ENCODE measurements at places on chromosomes 13 and 19. TPM values are rescaled to one million over a fixed set of nuclear protein-coding genes. Genes with fewer than 3 reads are reported as not detected.

The URAD gene
- not detected for total RNA-seq

The ZNF99 gene
- not detected for total RNA-seq

The FCER2 gene
- total RNA-seq, result 0.90 TPM

The CEACAM4 gene
- total RNA-seq, result 1.0 TPM

The BST2 gene
- total RNA-seq, result 43.9 TPM

The PTGIR gene
- 1.2 TPM for total RNA-seq

The ADGRE2 gene
- total RNA-seq, result 5.4 TPM

The ZNF773 gene
- total RNA-seq, result 25.6 TPM

The MUC16 gene
- total RNA-seq, result not detected

- no peaks in the 10 kb centered on the region for H3K4me1 ChIP-seq
- no peaks in the 10 kb centered on the region for H3K36me3 ChIP-seq
- H3K27me3 ChIP-seq, result no peaks in the 10 kb centered on the region
- no peak overlapping the region for H3K4me3 ChIP-seq
- no peak for DNase-seq
- H3K27ac ChIP-seq, result no peak overlapping the region
These were observed 32.5 kb upstream of the STARD13 start for GRCh38 chr13:33318037-33318436.

DNA sequence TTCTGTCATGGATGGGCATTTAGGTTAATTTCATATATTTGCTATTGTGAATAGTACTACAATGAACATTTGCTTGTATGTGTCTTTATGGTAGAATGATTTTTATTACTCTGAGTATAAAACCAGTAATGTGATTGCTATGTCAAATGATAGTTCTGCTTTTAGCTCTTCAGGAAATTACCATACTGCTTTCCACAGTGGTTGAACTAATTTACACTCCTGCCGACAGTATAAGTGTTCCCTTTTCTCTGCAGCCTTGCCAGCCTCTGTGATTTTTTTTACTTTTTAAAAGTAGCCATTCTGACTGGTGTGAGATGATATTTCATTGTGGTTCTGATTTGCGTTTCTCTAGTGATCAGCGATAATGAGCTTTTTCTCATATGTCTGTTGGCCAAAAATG, 6.5 kb downstream of the SIGLEC7 start:
- no peak for DNase-seq
- no peaks in the 10 kb centered on the region for H3K36me3 ChIP-seq
- no peak overlapping the region for H3K27ac ChIP-seq
- H3K27me3 ChIP-seq, result no peaks in the 10 kb centered on the region
- H3K4me1 ChIP-seq, result peaks cover 7% of the 10 kb centered on the region

GRCh38 chr13:102688306-102688973, 6.4 kb downstream of the METTL21C start:
- H3K27me3 ChIP-seq, result peaks cover 20% of the 10 kb centered on the region
- no peak for DNase-seq
- no peak overlapping the region for H3K27ac ChIP-seq
- no peaks in the 10 kb centered on the region for H3K4me1 ChIP-seq
- no peaks in the 10 kb centered on the region for H3K36me3 ChIP-seq

DNA sequence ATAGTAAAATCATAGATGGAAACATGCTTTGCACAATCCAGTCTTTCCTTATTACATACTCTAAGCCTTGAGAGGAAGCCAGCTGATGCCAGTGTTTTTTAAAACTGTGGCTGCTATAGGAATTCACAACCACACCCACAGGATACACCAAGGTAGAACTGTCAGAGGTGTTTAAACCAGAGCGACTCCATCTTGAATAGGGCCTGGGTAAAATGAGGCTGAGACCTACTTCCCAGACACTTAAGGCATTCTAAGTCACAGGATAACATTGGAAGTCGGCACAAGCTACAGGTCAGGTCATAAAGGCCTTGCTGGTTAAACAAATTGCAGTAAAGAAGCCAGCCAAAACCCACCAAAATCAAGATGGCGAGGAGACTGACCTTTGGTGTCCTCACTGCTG, 1.7 kb downstream of the SCGB2B2 start:
- DNase-seq, result no peak
- H3K36me3 ChIP-seq, result peaks cover 13% of the 10 kb centered on the region
- peaks cover 23% of the 10 kb centered on the region for H3K4me1 ChIP-seq
- H3K4me3 ChIP-seq, result no peak overlapping the region
- no peaks in the 10 kb centered on the region for H3K27me3 ChIP-seq
- no peak overlapping the region for H3K27ac ChIP-seq

DNA sequence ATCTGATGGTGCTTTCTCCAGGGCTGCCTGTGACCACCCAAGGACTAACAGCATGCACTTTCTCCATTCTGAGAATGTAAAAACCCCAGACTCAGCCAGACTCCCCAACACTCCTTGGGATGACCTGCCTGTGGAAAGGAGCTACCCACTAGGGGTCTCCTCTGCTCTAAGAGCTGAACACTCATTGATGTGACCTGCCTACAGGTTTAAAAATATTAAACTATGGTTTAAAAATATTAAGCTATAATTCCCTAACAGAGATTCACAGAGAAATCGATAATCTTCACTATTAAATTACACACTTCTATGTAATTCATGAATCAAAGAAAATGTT, 696.2 kb upstream of the SLITRK5 start:
- H3K27me3 ChIP-seq, result no peaks in the 10 kb centered on the region
- H3K4me1 ChIP-seq, result no peaks in the 10 kb centered on the region
- H3K27ac ChIP-seq, result no peak overlapping the region

- no peak overlapping the region for H3K4me3 ChIP-seq
- peaks cover 5% of the 10 kb centered on the region for H3K4me1 ChIP-seq
- peaks cover 54% of the 10 kb centered on the region for H3K36me3 ChIP-seq
- DNase-seq, result no peak
These were observed 14.2 kb downstream of the PLEKHJ1 start for GRCh38 chr19:2221918-2222317.

DNA sequence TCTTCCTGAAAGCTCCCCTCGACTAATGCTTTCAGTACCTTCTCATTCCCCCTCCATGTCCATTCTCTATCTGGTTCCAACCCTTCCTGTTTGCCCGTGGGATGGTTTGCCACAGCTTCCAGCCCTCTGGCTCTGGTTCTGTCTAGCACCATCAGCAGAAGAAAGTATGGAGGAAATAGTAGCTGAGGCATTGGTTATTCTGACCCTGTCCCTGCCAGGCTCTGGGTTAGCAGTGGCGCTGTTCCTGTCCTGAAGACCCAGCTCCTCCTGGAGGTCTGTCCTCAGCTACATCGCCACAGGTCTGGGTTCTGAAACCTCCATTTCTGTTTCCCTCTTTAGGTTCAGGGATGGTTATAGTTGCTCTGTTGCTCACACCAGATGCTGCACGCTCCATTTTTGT, 604.6 kb upstream of the GPC6 start:
- no peaks in the 10 kb centered on the region for H3K4me1 ChIP-seq
- no peaks in the 10 kb centered on the region for H3K27me3 ChIP-seq
- H3K4me3 ChIP-seq, result no peak overlapping the region
- H3K27ac ChIP-seq, result no peak overlapping the region

GRCh38 chr19:38840583-38840968, 9.0 kb upstream of the ECH1 start:
- H3K27me3 ChIP-seq, result no peaks in the 10 kb centered on the region
- peaks cover 92% of the 10 kb centered on the region for H3K36me3 ChIP-seq
- H3K4me1 ChIP-seq, result peaks cover 71% of the 10 kb centered on the region
- H3K27ac ChIP-seq, result peak overlapping the region; percentile 64

DNA sequence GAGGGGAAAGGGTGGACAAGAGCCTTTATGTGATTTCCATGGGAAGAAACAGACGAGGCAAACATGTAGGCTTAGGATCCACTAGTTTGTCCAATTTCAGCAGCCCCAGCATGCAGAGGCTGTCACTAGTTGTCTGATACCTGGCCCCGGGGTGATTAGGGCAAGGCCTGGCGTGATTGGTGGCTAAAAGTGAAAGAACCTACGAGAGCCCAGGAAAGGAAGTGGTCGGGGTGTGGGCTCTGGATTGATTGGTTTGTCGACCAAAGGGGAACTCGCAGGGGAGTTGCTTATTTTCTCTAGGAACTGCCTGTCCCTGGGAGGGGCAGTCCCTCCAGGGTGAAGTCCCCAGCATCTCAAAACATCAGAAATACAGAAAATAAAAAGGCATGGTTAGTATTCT, 64.2 kb upstream of the UQCRFS1 start:
- H3K36me3 ChIP-seq, result no peaks in the 10 kb centered on the region
- no peaks in the 10 kb centered on the region for H3K27me3 ChIP-seq
- H3K27ac ChIP-seq, result no peak overlapping the region
- H3K4me3 ChIP-seq, result no peak overlapping the region
- no peaks in the 10 kb centered on the region for H3K4me1 ChIP-seq
- DNase-seq, result peak; percentile 65

GRCh38 chr13:110298505-110299282, 8.3 kb downstream of the COL4A1 start:
- no peak overlapping the region for H3K27ac ChIP-seq
- peaks cover 17% of the 10 kb centered on the region for H3K27me3 ChIP-seq
- no peaks in the 10 kb centered on the region for H3K36me3 ChIP-seq
- no peak overlapping the region for H3K4me3 ChIP-seq

GRCh38 chr19:55679343-55680257, 4.6 kb downstream of the EPN1 start:
- H3K4me1 ChIP-seq, result peaks cover 61% of the 10 kb centered on the region
- DNase-seq, result no peak
- H3K27ac ChIP-seq, result no peak overlapping the region

DNA sequence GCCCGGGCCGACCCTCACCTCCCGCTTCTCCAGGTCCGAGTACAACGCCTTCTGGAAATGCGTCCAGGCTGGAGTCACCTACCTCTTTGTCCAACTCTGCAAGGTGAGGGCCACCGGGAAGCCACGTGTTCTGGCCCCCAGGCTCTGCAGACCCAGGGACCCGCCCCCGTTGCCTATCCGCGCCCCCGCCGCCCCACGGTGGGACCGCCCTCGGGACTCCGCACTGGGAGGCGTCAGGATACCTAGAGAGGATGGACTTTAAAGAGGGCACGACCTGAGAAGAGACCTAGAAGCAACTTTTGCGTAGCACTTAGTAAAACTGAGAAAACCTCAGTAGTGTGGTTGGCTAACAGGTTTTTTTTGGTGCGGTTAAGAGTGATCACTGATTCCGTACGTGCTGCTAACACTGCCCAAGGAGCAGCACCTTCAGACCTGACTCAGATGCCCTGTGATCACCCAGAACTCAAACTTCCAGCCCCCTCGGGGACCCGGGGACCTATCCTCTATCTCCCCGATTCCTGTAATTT, 492 bp downstream of the TMEM147 start:
- H3K36me3 ChIP-seq, result peaks cover 7% of the 10 kb centered on the region
- H3K27me3 ChIP-seq, result no peaks in the 10 kb centered on the region
- DNase-seq, result peak; percentile 44
- peaks cover 10% of the 10 kb centered on the region for H3K4me1 ChIP-seq
- peak overlapping the region; percentile 75 for H3K4me3 ChIP-seq

DNA sequence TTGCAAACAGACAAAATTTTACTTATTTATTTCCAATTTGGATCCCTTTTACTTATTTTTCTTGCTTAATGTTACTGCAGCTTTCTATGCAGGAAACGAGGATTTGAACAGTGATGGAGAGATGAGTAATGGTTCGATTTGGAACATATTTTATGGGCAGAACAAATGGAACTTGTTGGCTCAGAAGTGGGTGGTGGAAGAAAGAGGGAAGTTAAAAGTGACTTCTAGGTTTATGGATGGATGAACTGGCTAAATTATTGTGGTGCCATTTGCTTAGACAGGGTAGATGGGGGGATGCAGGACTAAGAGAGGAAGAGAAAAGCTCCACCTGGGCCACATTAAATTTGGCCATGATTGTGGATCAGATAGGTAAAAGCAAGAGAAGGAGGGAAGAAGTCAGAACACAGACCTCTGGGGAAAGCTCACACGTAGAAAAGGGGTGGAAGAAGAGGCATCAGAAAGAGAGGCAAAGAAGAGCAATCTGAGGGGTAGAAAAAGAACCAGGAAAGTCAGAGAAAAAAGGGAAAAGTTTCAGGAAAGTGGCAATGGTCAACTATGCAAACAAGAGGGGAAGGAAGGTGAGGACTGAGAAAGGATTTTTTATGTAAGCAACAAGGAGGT, 768 bp upstream of the CYSLTR2 start:
- H3K4me3 ChIP-seq, result no peak overlapping the region
- H3K27ac ChIP-seq, result peak overlapping the region; percentile 94
- H3K27me3 ChIP-seq, result no peaks in the 10 kb centered on the region
- peaks cover 23% of the 10 kb centered on the region for H3K4me1 ChIP-seq

DNA sequence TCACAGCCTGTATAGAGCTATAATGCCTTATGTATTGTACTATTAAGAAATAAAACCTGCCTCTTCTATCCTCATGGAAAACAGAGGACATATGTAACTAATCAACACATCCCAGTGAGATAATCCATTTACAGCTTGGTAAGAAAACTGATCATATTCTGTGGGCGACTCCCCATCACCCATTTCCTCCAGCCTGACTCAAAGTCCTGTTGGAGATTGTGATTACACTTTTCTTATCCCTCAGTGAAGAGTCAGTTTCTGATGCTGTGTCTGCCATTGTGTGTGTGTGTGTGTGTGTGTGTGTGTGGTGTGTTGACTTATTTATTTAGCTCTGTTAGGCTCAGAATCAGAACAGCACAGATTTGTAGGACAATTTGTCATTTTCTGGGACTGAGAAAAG, 212.8 kb downstream of the FGF9 start:
- DNase-seq, result no peak
- no peaks in the 10 kb centered on the region for H3K36me3 ChIP-seq
- H3K27me3 ChIP-seq, result no peaks in the 10 kb centered on the region
- no peak overlapping the region for H3K4me3 ChIP-seq
- H3K27ac ChIP-seq, result no peak overlapping the region

GRCh38 chr13:113951246-113951999, 22.5 kb downstream of the C13orf46 start:
- H3K36me3 ChIP-seq, result peaks cover 38% of the 10 kb centered on the region
- H3K27ac ChIP-seq, result no peak overlapping the region
- H3K4me1 ChIP-seq, result peaks cover 18% of the 10 kb centered on the region
- no peaks in the 10 kb centered on the region for H3K27me3 ChIP-seq

- no peaks in the 10 kb centered on the region for H3K36me3 ChIP-seq
- no peak for DNase-seq
- H3K27me3 ChIP-seq, result no peaks in the 10 kb centered on the region
- H3K27ac ChIP-seq, result no peak overlapping the region
- H3K4me3 ChIP-seq, result no peak overlapping the region
- no peaks in the 10 kb centered on the region for H3K4me1 ChIP-seq
These were observed 58.3 kb upstream of the ADGRE5 start for GRCh38 chr19:14322889-14323463.

DNA sequence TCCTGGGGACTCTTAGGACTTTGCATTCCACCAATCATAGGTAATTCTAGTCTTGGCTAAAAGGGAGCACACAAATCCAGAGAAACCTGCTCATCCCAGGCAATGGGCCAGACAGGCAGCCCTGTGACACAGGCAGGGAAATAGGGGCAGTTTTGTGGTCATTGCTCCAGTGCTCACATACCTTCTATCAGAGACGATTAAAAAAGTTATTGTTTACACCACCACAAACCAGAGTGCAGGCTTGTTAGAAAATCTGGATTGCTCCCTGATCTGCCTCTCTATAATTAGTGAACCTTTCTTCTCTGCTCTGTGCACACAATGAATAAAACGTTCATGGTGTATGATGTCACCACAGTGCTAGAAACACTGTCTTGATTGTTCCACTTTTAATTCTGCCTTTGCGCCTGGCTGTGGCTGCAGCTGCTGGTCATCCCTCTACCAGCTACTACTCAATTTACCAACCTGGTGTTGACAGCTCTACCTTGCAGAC, 121.6 kb upstream of the SPATA13 start:
- peaks cover 3% of the 10 kb centered on the region for H3K27me3 ChIP-seq
- no peaks in the 10 kb centered on the region for H3K4me1 ChIP-seq
- H3K27ac ChIP-seq, result no peak overlapping the region

- H3K4me3 ChIP-seq, result no peak overlapping the region
- DNase-seq, result peak; percentile 58
- H3K36me3 ChIP-seq, result no peaks in the 10 kb centered on the region
- H3K27me3 ChIP-seq, result peaks cover 5% of the 10 kb centered on the region
- H3K27ac ChIP-seq, result no peak overlapping the region
These were observed 24.0 kb downstream of the SLC8A2 start for GRCh38 chr19:47447470-47448359.

GRCh38 chr13:110746438-110746837, 32.9 kb downstream of the ING1 start:
- H3K27ac ChIP-seq, result no peak overlapping the region
- H3K36me3 ChIP-seq, result no peaks in the 10 kb centered on the region
- no peaks in the 10 kb centered on the region for H3K4me1 ChIP-seq
- no peak overlapping the region for H3K4me3 ChIP-seq
